ENCODE measurements at places on chromosomes 16 and 17.
A peak's percentile ranks its signal among the peaks of the same experiment; 100 is the strongest.

DNA sequence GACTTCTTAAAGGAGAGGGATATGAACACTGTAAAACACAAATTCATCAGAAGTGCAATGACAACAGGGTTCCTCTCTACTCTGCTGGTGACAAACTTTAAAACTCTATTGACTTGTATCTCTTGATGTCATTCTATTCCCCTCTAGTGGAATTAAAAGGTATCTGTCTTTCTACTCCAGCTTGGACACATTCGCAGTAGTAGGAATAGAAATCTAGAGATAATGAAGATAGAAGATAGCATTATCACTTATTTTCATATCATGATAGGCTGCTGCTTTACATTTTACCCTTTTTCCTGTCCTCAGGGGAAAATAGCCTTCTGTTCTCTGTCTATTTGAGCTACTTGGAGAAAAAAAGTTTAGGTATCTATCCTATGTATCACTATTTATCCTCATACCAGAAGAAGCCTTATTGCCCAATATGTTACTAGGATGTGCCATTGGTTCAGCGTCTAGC lies 209.6 kb upstream of the CACNG5 start:
- peak; percentile 45 for DNase-seq

DNA sequence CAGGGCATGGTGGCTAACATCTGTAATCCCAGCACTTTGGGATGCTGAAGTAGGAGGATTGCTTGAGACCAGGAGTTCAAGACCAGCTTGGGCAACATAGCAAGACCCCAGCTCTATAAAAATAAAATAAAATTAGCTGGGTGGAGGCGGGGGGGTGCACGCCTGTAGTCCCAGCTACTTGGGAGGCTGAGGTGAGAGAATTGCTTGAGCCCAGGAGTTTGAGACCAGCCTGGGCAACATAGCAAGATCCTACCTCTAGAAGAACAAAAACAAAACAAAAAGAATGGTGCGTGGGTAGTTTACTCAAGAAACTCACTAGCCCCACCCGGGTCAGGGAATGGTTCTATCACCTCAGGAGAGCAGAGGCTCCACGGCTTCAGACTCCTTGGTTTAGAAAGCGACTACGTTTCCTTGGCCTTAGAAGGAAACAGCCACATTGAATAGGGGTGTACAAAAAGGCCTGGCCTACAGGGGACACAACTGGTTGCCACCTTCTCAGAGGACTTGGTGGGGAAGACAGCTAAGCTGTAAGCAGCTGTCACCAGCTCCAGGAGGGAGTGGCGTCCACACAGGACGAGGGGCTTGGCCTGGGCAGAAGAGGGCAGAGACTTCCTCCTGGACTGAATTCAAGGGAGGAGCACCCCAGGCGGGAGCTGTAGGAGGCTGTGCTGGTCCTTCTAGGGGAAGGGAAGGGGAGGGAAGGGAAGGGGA lies 716 bp downstream of the TK1 start:
- DNase-seq: peak; percentile 70

DNA sequence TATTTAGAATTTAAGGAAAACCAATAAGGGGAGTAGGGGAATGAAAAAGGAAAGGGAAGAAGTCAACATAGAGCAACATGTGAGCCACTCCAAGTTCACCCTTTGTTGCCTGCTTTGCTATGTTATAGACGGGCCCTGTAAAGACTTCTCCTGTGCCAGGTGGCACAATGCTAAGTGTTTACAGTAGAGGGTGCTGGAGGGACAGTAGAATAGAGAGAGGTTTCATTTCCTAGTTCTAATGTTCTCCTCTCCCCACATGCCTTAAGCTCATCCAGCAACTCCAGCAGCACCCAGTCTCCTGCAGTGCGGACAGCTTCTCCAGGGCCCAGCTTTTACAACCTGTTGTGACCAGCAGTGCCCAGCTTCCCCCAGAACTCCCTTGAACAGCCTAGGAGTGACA lies 468.0 kb downstream of the HS3ST3B1 start:
- DNase-seq: no peak

GRCh38 chr17:13351046-13351445 lies 250.7 kb downstream of the HS3ST3A1 start:
- no peak for DNase-seq

DNA sequence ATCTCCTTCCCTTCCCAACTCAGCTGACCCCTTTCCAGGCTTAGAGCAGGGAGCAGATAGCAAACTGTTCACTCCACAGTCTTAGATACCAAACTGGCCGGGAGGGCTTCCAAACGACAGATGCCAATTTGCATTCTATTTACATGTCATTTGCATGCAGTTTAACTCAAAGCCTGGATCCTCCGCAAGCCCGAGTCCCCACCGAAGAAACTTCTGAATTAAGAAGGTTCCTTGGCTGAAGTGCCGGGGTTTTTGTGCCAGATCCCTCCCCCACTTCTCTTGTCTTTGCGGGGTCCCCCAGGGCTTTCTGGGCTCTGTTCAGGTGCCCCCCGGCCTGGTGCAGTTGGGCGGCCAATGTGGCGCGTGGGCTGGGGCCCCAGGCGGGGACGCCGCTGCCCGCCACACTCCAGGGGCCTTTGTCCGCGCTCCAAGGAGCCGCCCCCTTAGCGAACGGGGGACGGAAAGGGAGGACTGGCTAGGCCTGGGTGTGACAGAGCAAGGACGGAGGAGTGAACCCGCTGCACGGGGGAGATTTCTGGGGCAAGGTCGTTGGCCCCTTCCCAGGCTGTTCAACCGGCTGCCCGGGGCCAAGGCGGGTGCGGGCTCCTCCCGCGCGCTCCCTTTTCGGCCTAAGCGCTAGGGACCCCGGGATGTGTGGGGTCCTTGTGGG lies 1.2 kb downstream of the GPRC5B start:
- peak; percentile 93 for DNase-seq

GRCh38 chr16:11177578-11178160 lies 78.3 kb downstream of the SOCS1 start:
- no peak for DNase-seq

DNA sequence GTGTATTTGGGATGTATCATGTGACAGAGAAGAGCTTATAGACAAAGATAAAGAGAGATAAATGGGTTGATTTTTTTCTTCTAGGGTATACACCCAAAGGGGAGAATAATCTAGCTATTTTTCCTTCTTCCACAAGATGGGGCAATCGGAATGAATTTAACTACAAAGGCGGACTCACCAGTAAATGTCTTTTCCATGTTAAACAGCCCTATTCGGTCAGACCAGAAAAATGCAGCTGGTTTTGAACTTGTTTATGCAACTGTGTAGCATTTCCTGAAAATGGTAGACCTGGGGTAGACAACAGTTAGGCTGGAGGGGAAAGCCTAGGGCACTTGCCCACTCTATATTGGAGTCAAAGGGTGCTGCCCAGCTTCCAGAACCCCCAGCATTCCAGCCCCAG lies 477.1 kb downstream of the TOX3 start:
- peak; percentile 73 for DNase-seq

- DNase-seq: no peak
Measured at GRCh38 chr17:42406615-42407288, 16.3 kb downstream of the CAVIN1 start.

DNA sequence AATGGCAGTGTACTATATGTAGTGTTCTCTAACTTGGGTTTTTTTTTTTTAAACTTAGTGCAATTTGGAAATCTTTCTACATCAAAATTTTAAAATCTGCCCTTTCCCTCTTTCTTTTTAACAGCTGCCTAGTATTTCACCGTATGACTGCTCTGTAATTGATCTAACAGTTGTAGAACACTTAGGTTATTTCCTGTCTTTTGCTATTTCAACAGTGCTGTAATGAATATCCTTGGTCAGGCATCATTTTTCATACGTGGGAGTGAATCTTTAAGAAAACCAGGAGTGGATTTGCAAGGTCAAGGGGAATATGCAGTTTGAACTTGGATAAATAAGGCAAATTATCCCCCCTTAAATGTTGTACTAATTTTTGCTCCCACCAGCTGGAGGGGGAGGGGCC lies 3.8 kb downstream of the NLRC5 start:
- DNase-seq: no peak

GRCh38 chr16:74463888-74464287 lies 42.6 kb upstream of the CLEC18B start:
- no peak for DNase-seq

DNA sequence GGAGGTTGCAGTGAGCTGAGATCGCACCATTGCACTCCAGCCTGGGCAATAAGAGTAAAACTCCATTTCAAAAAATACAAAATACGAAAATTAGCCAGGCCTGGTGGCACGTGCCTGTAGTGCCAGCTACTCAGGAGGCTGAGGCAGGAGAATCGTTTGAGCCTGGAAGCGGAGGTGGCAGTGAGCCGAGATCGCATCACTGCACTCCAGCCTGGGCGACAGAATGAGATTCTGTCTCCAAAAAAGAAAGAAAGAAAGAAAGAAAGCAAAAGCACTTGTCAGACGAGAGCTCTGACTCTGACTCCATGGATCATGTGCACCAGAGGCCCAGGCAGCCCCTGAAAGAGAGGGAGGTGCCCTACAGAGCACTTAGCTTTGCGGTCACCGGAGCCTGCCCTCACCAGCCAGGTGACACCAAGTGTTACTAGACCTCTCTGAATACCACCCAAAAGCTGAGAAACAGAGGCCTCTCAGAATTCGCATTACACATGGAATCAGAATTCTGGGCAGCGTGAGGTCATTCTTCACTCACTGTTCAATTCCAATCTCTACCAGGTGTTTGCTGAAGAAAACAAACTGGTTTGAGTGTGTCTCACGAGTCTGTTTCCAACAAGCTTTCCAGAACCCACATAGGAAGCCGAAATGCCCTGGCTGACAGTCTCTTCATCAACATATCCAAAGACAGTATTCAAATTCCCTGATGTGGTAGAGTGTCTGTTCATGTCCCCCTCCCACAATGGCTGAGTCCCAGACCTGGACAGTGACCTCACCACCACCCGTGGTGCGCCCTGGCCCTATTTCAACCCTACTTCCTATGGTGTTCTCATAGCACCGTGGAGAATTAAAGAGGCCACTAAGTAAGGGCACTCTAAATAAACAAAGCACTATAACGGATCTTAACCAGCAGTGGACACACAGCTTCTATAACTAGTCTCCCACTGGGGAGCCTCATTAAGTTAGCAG lies 1.5 kb downstream of the FLCN start:
- no peak for DNase-seq

- DNase-seq: peak; percentile 22
Measured at GRCh38 chr16:26667307-26667706, 399.4 kb upstream of the C16orf82 start.

DNA sequence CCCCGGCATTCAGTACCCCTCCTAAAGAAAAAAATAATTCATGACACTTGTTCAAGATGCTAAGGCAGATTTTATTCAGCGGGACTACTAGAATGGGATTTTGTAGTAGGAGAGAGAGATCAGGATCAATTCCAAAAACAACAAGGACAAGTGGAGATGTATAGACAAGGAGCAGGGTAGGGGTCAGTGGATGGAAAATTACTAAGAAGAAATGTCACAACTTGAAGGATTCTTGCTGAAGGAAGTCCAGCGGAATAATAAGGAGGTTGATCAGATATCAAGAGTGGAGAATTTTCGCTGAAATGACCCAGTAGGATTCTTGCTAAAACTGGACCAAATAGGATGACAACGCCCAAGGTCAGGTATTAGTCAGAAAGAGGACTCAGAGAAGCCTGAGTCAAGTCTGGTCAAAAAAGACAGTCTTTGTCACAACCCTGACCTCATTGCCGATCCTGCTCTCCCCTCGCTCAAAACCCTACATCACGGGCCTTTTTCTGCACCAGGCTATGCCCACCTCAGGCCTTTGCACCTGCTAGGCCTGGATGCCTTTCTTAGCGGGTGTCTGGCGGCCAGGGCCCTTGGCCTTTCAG lies 36.9 kb downstream of the MMD start:
- DNase-seq: no peak

DNA sequence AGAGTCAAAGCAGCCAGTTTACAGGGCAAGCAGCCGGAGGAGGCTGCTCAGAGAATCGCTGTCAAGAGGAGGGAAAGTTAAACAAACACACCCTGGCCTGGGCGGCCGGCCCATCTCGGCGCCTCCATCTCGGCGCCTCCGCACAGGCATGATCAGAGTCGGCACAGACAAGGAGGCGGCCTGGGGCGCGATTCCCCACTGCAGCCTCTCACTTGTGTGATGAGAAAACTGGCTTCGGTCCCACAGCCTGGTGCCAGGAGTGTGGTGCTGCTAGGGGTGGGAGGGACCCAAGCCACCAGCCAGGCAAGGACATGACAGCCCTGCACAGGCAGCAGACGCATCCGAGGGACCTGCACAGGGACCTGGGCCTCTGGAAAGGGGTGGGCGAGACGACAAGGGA lies 17.7 kb downstream of the SLC38A10 start:
- DNase-seq: no peak
